ENCODE measurements at places on chromosomes 11 and 22.
A peak's percentile ranks its signal among the peaks of the same experiment; 100 is the strongest.

DNA sequence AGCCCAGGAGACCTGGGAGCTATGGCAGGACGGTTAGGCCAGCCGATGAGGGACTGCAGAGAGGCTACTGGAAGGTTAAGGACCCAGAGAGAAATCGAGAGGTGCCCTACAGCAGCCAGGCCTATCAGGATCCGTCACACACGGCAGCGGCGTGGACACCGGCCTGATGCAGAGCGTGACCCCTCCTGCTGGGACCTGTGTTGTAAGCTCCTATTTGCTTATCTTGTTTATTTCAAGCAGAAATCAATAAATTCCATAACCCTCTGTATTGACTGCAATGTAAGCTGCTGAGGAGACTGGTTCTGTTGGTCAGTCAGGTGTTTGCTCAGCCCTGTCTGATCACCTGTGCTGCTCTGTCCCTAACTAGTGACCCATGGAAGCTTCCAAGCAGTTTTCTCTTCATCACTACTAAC lies 39.9 kb downstream of the PPP2R1B start:
- no peak for DNase-seq

DNA sequence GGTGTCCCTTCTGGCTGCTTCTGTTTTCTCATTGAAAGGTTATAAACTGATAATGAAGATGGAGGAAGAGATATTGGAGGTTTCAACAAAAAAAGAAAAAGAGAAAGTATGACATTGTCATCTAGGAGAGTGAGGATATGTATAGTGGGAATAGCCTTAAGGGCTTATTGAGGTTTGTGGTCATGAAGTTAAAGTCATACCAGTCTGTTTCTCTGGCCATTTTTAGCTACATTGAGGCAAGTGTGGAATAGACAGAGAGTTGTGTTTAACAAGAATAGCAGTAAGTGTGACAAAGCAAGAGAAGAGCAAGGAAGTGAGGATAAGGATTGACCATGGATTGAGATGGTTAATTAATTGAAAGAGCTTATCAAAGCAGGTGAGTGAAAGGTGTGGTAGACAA lies 110.4 kb downstream of the ELP4 start:
- no peak for DNase-seq

DNA sequence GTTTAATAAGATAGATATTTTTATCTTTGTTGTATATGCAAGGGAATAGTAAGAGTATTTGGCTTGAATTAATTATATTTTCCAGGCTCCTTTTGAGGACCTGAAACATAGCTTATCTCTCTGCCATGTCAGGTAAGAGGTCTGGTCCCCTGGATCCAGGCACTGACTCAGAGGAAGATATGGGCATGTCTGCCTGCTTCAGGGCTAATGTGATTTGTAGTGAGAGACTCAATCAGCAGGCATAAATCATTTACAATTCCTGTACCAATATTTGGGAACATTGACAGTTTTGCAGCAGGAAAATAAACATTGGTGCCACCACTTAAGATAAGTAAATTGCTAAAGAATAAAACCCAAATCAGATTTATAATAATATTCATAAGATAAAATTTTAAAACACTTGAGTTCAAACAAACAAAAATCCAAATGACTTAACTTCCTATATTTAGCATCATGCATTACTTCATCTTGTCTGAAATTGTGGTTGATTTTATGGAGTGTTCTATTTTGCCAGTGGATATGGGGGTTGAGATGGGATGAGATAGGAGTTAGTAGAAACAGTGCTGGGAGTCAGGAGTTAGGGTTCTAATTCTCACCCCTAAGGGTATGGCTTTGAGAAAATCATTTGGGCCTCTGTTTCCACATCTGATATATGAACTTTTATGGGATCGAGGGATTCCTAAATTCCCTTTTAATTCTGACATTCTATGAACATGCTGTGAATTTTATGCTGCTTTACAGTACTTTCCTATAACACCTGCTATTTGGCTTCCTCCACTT lies 5.1 kb upstream of the CALCA start:
- no peak for DNase-seq

GRCh38 chr11:122213171-122213570 lies 97.2 kb upstream of the BLID start:
- no peak for DNase-seq

DNA sequence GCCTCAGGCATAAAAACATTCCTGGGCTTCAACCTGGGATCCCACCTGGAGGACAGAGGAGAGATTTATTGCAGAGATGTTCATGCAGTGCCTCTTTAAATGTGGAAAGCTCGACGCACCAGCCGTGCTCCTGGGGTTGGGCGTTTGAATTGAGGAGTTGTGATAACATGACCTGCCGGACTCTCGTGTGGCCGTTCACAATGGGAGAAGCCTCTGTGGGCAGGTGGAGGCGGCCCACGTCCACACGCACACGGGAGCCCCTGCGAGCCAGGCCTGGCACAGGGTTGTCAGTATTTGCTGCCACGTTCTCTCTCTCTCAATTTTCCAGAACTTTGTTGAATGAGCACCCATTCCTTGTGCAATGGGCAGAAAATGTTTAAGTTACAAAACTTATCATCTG lies 58.3 kb upstream of the PPARA start:
- no peak for DNase-seq

DNA sequence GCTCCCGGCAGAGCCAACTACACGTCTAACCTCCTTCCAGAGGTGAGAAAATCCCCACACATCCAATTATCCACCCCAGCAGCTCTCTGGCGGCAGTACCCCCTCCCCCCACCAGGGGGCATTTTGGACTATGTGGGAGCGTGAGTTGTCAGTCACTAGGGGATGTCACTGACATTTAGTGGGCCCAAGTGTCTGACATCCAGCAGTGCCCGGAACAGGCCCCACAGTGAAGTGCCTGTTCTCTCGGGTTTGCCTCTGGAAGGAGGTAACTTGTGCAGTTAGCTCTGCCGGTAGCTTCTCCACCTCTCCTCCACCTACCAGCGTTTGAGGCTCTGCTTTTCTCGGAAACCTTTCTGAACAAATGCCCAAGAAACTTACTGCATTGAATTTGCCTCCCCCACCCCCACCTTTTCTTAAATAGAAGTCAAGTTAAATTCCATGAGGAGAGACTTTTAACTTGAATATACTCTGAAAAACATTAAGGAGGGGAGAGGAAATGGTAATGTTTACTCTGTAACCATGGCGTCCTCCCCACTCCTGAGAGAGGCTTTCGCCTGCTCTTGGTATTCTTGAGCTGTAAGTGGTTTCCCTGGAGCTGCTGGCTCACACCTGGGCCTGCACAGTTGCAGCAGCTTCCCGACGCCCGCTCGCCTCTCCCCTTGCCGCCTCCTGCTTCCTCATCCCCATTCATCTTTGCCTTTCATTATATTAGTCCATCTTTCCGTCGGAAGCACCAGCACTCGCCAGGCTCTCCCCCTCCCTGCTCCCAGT lies 112.8 kb downstream of the WNT7B start:
- DNase-seq: peak; percentile 49

GRCh38 chr11:62832336-62833234 lies at the start of gene TEX54:
TSS of gene TEX54 (minus strand) at chr11:62832841.
- no peak for DNase-seq

GRCh38 chr11:128304666-128305485 lies 282.5 kb downstream of the ETS1 start:
- no peak for DNase-seq

GRCh38 chr11:95299078-95299679 lies 68.2 kb upstream of the SESN3 start:
- DNase-seq: peak; percentile 59

GRCh38 chr11:117900720-117901440 lies 24.4 kb upstream of the FXYD6 start:
- no peak for DNase-seq

DNA sequence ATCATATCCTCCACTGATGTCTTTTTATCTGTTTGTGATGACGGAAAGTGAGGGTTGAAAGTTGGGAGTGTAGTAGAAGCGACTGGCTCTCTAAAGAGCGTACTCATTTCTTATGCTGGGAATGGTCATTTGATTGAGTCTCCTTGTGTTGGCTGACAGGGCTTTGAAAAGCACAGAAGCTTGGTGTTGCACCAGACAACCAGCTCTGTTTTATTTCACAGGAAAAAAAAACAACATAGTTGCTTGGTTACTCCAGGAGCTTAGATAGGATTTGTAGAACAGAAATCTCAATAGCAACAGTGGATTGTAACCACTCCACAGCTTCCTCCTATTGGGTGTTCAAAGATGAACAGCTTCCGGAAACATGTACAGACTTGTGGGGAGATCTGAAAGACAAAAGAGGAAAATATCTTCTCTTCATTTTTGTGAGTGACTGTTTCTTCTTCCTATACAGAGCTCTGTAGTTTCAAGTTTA lies 2.7 kb downstream of the RBM14 start:
- no peak for DNase-seq

GRCh38 chr11:8697054-8697453 lies 14.5 kb downstream of the RPL27A start:
- no peak for DNase-seq

DNA sequence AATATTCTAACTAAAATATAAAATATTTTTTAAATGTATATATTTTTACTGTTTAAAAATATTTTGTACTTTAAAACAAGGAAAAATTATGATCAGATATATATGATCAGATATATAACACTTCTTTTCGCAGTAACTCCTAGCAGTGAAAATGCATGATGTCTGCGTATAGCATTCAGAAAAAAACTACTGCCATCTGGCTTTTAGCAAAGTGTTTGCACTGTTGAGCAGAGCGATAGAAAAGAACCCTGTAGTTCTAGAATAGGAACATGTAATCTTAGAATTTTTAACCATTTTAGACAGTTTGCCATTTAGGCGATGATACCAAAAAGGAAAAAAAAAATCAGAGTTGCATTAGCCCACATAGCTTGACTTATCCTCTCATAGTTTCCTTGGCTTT lies 370.4 kb upstream of the ANO3 start:
- no peak for DNase-seq

DNA sequence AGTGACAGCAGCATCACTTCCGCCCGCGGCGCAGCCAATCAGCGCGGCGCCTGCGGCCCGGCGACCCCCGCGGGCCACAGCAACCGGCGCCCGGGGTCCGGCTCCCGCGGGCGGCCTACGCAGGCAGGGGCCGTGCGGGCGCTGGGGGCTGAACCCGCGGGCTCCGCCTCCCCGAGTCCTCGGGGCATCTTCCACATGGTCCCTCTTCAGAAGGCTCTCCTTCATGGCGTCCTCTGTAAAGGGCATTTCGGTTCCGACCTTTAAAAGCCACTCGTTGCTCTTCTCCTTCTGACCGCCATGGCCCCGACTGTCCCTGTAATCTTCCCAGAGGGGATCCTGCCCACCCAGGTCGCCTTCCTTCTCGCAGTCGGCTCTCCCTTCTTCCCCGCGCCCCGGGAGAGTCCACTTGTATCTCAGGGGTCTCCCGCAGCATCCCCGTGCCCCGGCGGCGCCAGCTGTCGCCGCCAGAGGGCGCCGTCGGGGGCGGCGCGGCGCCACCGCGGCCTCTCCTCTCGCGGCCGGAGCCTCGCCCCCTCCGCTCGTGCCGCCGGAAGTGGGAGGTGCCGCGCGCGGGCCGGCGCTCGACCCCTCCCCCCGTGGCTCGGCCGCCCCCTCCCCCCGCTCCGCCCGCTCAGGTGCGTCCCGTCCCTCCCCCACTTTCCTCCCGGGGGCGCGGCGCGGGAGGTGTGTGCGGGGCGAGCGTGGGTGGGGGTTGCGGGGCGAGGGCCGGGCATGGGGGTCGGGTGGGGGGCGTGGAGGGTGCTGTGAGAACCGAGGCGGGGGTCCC lies at the start of gene RNF214:
Gene RNF214, plus strand, starts transcription at position 580 of the 787 bp plus-strand sequence. CDS start 1,602 bp downstream, outside the sequence.
- peak; percentile 79 for DNase-seq

GRCh38 chr11:25396847-25397246 lies 900.0 kb downstream of the LUZP2 start:
- no peak for DNase-seq

DNA sequence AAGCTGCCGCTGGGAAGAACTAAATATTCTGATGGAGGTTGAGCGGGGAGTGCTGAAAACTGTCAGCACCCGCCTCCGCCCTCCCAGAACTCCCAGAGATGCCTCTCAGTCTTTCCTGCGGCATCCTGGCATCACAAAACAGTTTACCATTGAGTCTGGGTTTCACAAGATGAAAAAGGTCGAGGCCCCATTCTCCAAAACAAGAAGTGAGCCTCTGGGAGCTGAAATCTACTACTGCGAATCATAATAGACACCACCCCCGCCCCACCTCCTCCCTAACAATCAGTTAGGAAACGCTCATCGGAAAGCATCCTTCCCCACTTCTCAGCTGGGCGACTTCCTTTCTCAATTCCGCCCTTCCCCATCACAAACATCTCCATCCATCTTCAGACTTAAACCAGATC lies 1.0 kb downstream of the SUN2 start:
- DNase-seq: peak; percentile 42

DNA sequence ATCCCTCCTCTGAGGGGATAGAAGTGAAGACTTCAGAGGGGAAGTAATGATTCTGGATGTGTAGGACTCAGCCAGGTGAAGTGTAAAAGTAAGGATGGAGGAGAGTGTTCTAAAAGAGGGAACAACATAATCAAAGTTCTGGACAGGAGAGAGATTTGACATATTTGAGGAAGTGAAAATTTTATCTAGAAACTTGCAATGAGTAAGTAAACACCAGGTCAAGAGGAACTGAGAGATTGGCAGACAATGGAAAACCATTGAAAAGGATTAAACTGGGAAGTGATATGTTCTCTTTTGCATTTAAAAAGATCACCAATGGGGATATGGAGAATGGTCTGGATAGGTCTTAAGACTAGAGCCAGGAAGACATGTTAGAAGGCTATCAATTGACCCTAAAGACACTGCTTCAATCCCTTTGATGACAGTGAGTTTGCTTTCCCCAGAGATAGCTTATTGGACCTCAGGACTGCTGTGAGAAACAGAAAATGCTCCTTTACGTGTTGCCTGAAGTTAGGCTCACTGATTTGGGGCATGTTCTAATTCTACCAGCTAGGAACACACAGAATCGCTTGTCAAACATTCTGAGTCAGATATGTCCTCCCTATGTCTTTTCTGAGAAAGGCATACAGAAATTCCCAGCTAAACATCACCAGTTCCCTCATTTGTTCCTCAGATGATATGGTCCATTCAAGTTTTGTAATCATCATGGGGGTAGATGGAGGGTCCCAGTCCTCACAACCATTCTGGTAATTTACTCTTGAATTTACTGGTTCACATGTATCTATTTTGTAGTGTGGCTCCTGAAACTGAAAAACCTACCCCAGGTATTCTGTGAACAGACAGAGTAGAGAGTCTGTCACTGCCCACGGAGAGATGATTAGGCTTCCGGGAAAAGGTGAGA lies 144.9 kb downstream of the MAML2 start:
- no peak for DNase-seq

GRCh38 chr11:8959546-8960166 lies 4.6 kb downstream of the TMEM9B start:
- peak; percentile 19 for DNase-seq

All from NCI-H1092 treated with DMSO at 0.1 percent for 48 hours (cell line).